GM23248 (cell line): ENCODE measurements at places on chromosomes 4 and X. TPM values are rescaled to one million over a fixed set of nuclear protein-coding genes. Genes with fewer than 3 reads are reported as not detected.

Gene CCDC110
- total RNA-seq: 0.22 and 0.38 TPM in 2 replicates

Gene ARSJ
- total RNA-seq: 31.7 and 32.2 TPM in 2 replicates

Gene SPANXA2
- total RNA-seq: not detected in 2 replicates

Gene SPANXN4
- not detected in 2 replicates for total RNA-seq

Gene WDR1
- 471 and 487 TPM in 2 replicates for total RNA-seq

Gene ASMT
- total RNA-seq: not detected in 2 replicates

Gene DUX4
- not detected in 2 replicates for total RNA-seq

Gene RHOXF2B
- not detected in 2 replicates for total RNA-seq

Gene GTPBP6
- total RNA-seq: 32.4 and 34.5 TPM in 2 replicates

GRCh38 chr4:40224432-40224831 lies 27.6 kb downstream of the RHOH start:
- DNase-seq: no peak

GRCh38 chrX:3697220-3697684 lies 16.2 kb downstream of the PRKX start:
- DNase-seq: no peak

GRCh38 chr4:15161439-15161838 lies 159.2 kb downstream of the CPEB2 start:
- no peak for DNase-seq

DNA sequence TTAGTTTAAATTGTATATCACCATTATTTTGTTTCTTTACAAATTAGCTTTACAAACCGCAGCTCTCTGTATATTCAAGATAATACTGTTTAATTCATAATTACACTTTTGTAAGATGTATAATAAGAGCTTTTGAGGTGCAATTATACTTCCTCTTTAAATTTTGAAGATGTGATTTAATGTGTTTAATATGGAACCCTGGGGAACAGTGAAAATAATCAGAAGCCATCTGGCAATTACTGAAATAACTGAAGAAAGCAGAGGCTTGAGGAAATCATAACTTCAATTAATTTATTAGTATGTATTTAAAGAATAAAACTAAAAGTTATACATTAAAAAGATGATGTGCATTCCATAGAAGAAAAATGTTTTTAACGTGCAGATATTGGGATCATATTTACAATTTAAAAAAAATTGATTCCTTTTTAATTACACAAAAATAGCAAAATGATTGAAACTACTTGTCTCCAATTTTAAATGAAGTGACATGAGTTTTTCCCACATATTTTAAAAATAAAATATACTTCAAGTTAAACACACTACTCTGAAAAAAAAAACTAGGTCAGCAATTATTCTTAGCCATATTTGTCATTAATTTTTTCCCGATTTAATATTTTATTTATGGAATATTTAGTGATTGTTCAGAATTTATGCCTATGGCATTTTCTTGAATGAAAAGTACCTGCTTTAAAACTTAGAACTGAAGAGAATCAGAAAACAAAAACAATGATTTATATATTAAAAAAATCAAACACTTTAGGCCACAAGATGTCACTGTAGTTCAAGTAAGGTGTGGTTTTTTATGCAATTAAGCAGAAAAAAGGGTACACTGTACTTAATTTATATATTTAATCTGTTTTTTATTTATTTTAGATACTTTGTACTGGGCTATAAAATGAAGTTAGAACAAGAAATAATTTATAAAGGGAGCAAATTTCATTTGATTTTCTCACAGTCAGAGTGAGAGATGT lies 942.7 kb upstream of the NDST4 start:
- peak; percentile 34 for DNase-seq

DNA sequence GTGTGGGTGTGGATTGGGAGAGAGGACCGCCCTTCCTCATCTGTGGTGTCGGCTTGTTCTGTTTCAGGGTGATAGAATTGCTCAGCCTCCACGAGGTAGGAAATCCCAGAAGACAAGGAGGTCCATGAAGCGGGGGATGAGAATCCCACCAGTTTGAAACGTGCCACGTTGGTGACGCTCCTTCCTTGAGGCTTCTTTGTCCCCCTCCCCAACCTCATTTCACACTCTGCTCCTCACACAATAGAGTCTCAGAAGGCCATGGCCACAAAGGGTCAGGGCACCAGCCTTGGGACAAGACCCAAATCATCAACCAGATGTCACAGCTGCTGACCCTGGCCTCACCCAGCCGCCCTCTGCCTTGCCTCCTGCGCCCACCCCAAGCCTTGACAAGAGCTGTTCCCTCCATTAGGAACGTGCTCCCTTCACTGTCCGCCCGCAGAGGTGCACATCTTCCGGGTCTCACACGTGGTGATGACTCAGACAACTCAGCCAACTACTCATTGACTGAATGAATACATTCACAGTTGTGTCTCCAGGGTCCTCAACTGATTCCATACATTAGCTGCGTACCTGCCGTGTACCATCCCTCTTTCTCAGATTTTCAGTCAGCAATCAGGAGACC lies 18.3 kb downstream of the BLOC1S4 start:
- no peak for DNase-seq

DNA sequence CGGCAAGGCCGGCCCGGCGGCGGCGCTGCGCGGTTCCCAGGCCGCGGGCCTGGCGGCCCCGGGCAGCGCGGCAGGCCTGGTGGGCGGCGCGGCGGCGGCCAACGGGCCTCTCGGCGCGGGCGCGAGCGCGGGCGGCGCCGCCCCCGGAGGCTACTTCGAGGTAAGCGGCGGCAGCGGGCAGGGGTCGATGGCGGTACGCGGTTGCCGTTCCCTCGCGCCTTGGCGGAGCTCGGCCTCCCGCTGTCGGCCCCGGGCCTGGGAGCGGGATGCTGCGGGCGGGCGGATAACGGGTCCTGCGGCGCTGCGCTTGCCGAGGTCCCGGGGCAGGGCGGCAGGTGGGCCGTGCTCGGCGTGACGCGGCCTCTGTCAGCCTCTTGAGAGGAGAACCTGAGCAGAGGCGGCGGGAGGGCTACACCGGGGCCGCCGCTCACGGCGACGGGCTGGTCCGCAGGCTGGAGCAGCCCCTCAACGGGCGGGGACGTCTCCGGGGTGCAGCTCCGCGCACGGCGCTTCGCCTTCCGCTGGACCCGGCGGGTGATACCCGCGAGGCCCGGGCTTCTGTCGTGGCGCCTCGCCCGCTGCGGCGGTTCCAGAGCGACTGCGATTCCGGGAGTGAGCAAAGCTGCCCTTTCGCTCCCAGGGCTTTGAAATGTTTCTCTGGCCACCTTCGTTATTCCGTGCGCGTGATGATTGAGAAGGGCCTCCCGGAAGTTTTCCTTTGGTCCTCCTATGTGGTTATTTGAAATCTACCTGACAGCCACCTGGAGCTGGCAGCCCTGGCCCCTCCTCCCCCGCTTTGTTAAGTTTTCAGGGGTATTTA lies 774 bp downstream of the FAM193A start:
- DNase-seq: peak; percentile 74
